Stimulated activated CD4-positive, alpha-beta T cell treated with anti-CD3 and anti-CD28 coated beads, TNF-alpha, amount 100 ng/mL, for 4 hours (primary cell): ENCODE measurements at places on chromosomes 7 and 10.

DNA sequence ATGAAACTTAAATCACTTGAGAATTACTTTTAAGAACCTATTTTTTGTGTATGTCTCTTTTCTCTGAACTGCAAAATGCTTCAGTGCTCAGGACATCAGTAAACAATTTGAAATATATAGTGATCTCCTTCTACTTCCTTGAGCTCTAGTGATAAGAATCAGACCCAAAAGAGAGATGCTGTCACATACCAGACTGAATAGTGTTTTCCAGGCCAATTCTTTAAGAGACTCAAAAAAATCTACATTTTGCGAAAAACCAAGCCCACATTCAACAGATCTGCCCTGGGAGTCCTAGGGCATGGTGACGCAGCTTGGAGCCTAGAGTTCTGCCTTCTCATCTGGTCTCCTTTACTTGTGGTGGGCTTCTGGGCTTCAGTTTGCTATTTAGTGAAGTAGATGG is 72.1 kb upstream of the SLC13A1 start:
- DNase-seq, result no peak

DNA sequence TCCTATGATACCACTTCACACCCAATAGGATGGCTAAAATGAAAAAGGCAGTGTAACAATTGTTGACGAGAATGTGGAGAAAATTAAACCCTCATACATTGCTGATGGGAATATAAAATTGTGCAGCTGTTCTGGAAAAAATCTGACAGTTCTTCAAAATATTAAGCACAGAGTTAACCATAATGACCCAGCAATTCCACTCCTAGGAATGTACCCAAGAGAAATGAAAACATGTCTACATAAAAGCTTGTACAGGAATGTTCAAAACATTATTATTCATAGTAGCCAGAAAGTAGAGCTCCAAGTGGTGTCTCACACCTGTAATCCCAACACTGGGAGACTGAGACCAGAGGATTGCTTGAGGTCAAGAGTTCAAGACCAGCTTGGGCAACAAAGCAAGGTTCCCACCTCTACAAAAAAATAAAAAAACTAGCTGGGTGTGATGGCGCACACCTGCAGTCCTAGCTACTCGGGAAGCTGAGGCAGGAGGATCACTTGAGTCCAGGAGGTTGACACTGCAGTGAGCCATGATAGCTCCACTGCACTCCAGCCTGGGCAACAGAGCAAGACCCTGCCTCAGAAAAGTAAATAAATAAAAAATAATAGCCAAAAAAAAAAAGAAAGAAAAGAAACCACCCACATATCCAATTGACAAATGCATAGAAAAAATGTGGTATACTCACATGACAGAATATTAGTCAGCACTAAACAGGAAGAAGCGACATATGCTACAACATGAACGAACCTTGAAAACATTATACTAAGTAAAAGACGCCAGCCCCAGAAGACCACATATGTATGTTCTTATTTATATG is 5.0 kb downstream of the RHEB start:
- no peak for DNase-seq

- no peak for DNase-seq
These were observed 323.7 kb upstream of the KLF6 start for GRCh38 chr10:4108693-4109092.

GRCh38 chr10:58351616-58352578 is 17.1 kb downstream of the UBE2D1 start:
- DNase-seq, result no peak

DNA sequence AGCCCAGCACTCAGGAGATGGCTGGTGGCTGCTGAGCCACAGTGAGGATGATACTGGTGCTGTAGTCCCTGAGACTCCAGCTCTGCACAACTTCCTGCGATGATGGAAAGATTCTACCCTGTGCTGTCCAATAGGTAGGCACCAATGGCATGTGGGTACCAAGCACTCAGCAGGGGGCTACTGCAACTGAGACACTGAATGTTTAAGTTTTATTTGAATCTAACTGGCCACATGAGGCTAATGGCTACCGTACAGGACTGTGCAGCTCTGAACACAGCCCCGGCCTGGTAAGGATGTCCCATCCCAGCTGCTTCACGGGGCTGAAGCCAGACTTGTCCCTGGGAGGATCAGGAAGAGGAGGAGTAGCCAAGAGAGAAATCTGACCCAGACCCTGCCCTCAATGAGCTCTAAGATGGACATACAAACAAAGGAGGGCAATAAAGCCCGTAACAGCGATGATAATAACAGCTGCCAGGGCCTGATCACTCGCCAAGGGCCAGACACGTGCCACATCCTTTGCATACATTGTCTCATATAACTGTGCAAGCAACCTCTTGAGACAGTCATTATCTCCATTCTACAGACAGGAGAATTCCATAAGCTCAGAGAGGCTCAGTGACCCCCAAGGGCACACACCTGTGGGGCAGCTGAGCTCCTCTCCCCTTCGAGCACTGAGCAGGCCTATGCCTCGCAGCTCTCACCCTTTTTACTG is 3.8 kb downstream of the GPRIN2 start:
- DNase-seq, result no peak

DNA sequence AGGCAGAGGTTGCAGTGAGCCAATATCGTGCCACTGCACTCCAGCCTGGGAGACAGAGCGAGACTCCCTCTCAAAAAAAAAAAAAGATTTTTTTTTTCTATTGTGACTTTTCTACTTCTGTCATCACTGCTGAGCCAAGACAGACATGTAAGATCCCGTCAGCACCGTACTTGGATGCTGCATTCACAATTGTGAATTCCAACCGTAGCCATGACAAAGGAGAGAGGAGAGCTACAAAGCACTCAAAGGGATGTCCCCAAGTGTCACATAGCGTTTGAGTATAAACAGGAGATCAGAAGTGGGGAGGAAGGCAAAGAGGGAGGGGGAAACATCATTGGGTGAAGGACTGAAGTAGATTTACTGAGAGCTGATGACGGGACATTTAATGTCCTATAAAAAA is 144.2 kb downstream of the PRPF18 start:
- no peak for DNase-seq

DNA sequence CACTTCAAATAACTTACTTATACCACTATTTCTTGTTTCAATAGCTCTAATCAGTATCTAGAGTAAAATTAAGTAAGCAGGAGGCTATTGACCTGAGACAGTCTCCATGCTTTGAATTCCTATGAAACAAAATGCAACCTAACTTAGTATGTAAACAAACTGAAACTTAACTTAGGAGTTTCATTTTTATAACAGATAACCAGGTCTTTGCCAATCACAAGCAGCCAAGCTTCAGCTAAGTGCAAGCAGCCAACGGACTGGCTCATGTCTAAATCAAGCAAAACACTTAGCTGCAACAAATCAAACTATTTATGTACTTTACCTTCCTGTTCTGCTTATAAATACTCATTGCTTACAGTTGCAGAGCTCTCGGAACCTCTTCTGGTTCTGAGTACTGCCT is 4.4 kb upstream of the GSTK1 start:
- no peak for DNase-seq

DNA sequence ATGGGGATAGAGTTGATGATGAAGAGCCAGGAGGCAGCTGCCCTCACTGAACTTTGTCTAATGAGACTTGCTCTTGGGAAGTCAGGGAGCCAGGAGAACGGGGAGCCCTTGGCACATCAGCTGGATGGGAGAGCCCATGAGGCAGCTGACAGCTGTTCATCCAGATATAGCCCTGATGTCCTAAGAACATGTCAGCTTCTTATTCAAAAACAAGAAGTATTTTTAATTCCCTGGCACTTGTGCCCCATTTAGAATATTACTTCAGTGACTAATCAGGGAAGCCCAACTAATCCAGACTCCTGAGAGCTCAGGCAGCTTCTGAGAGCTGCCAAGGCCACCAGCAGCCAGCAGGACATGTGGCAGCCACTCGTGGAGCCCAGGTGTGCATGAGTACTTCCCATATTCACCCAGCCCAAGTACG is 363.4 kb downstream of the GRID1 start:
- DNase-seq, result no peak

DNA sequence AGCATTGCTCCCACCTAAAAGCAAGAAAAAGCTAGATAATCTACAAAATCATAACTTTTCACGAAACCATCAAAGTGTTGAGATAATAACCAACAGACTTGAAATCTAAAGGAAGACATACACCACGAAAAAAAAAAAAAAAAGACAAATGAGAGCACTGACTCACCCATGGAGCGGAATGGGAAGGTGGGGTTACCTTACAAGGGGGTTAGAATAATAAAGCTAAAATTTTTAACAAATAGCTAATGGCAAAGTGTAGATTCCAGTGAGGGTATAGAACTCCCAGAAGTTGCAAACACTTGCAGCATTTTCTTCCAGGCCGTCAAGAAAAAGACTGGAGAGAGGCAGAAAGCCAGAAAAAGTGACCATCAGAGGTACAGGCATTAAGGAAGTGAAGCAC is 27.2 kb downstream of the IPMK start:
- DNase-seq, result no peak

- no peak for DNase-seq
These were observed 492.4 kb downstream of the TNS3 start for GRCh38 chr7:47089461-47089860.

DNA sequence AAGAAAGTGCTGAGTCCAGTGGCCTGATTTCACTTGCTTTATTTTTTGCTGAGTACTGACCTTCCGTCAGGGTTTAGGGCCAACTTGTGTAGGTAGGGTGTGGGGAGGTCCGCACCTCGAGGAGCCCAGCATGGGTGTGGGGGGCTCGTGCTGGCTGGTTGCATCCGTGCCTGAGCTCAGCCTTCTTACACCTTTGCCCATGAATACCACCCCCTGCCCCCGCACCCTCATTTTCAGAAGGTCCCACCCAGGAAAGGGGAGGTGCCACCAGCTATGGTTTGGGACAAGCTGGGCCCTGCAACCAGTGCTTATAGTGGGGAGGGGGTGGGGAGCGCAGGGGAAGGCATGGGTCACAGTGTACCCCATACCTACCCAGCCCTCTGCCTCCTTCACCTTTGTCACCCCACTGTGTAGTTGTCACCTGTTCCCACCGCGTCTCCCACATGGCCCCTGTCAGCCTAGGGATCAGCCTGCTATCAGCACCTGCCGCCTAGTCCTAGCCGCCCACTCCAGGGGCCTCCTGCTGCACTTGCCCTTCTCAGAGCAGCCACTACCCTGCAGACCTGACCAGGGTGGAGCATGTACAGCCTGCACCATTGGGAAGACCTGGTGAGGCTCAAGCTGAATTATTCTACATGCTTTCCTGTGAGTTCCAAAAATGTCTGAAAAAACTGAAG is 146.2 kb upstream of the RET start:
- DNase-seq, result no peak

DNA sequence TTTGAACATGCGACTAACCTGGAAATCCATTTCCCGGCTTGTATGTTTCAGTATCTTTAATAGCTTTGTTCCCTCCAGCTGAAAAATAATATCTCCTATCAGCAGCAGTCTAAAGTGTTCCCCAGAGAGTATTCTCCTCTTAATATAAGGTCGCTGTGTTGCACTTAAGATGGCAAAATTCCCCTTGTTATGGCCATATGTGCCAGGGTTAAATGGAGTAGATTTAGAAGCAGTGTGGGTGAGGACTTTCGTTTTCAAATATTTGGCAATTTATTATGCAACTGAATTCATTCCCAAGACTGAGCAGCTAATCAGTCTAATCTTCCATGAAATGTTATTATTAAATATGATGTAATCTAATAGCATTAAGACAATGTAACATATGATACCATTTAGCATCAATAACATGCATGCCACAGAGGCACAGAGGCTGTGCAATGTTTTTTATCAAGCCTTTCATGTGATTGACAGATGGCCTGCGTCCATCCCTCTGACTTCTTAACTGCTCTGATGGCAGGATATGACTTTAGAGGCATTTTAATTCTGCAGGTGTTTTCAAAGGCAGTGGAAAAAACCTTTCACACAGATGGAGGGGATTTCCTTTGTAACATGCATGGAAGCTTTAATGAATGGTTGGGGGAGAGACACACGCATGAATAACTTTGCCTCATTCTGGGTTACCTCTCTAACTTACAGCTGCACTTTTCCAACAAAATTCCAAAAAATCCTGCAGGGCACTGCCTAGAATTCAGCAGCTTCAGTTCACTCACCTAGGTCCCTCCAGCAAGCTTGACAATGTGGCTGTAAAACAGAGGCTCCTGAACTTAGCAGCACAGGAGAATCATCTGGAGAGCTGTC is 55.1 kb upstream of the ZPBP start:
- DNase-seq, result peak; percentile 18

- no peak for DNase-seq
These were observed 1.7 kb downstream of the SDK1 start for GRCh38 chr7:3302681-3303320.

GRCh38 chr10:77756319-77757232 is 119.0 kb upstream of the KCNMA1 start:
- no peak for DNase-seq

- no peak for DNase-seq
These were observed 260.5 kb upstream of the PITRM1 start for GRCh38 chr10:3433131-3433530.

GRCh38 chr10:115979576-115979975 is 293.4 kb downstream of the GFRA1 start:
- no peak for DNase-seq

- DNase-seq, result no peak
These were observed 853.9 kb downstream of the SORCS1 start for GRCh38 chr10:106310596-106310995.

- no peak for DNase-seq
These were observed 465.1 kb downstream of the ATRNL1 start for GRCh38 chr10:115558252-115558651.

- DNase-seq, result no peak
These were observed 91.6 kb downstream of the RAB11FIP2 start for GRCh38 chr10:117955176-117955575.

DNA sequence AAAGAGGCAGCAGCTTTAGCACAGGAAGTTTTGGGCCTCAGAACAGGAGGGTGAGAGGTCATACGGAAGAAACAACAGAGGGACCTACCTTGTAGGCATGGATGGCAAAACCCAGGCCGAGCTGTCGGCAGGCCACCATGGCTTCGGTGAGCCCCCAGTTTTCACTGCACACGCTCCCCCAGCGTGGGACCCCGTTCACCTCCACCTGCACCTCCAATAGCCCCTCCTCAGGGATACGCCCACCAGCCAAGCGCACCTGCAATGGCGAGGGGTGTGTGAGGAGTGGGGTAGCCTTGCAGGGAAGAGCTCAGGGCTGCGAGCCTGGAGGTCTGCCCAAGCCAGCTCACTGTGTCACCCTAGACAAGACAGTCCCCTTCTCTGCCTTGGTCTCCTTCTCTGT is 11.3 kb downstream of the LOXL4 start:
- DNase-seq, result no peak

DNA sequence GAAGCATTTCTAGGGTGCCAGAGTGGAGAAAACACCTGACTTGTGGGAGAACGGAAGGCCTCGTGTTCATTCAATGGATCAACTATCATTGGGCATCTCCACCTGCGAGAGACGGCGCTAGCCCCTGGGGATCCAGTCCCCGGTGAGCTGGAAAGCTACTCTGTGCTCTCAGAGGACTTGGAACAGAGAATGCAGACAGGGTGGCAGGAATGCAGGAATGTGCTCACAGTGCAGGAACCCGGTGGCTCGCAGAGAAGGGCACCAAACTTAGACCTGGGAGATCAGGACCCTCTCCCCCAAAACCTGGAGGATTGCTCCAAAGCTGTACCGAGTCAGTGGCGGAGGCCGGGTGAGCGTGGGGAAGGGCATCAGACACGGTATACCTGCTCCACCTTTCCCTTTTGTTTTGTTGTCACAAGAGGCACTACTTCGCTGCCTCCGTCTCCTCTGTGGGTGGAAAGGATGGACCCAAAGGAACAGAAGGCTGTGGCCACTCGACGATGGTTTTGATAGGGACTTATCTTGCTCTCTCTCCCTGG is 569.0 kb upstream of the C7orf33 start:
- no peak for DNase-seq
